ENCODE measurements at places on chromosomes 3 and 15. TPM values are rescaled to one million over a fixed set of nuclear protein-coding genes. Genes with fewer than 3 reads are reported as not detected.
A peak's percentile ranks its signal among the peaks of the same experiment; 100 is the strongest.

DNA sequence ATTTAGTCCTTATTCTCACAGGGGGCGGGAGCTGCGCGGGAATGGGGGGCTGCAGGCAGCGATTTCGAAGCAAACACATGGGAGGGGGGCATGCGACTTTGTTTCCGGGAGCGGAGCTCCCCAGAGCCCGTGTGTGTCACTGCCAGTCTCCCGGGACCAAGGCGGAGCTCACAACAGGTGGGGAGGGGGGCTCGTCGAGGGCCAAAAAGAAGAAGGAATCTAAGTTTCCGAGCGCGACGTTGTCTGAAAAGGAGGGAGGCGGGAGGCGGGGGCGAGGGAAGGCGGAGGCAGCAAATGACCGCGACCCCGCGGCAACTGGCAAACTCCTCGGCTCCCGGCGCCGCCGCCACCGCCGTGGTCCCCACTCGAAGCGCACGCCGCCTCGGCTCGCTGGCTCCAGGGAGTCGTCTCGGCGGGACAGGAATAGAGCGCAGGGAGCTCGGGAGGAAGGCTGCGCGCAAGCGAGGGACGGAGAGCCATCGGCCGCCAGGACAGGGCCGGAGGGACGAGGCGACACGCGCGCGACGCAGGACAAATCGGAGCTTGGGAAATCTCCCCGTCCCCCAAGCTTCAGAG, 1.4 kb downstream of the FOXP1 start:
- peak overlapping the region; percentile 57 for H3K27ac ChIP-seq
- H3K4me3 ChIP-seq = peak overlapping the region; percentile 71
- H3K4me1 ChIP-seq = no peaks in the 10 kb centered on the region
- no peaks in the 10 kb centered on the region for H3K27me3 ChIP-seq

DNA sequence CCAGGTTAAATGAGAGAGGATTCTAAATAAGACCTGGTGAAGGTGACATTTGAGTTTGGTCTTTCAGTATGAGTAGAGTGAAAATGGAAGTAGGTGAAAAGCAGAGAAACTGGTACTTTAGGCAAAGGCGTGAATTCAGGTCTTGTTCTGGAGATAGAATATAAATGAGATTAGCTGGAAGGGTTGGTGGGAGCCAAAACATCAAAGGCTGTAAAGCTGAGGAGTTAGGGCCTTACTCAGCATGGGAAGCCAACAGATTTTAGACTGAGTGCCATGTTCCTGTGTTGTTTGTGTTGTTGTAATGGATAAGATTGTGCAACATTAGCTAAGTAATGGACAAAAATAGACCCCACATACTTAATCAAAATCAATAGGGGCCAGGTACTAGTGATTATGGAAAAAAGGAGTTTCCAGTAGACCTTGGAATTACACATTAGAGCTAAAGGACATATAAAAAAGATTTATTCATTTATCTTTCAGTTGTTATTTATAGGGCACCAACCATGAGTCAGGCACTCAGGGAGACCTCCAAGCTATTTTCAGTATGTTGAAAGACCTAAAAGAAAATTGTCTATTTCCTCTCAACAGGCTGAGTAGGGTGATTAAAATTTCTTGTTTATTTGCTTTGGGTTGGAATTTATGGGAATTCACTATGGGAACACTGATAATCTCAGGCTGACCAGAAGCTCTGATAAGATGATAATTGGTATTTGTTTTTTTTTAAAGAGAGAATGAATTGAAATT, 20.8 kb downstream of the ARL14 start:
- H3K27ac ChIP-seq = no peak overlapping the region
- H3K4me1 ChIP-seq = no peaks in the 10 kb centered on the region
- no peak overlapping the region for H3K4me3 ChIP-seq
- H3K27me3 ChIP-seq = no peaks in the 10 kb centered on the region

DNA sequence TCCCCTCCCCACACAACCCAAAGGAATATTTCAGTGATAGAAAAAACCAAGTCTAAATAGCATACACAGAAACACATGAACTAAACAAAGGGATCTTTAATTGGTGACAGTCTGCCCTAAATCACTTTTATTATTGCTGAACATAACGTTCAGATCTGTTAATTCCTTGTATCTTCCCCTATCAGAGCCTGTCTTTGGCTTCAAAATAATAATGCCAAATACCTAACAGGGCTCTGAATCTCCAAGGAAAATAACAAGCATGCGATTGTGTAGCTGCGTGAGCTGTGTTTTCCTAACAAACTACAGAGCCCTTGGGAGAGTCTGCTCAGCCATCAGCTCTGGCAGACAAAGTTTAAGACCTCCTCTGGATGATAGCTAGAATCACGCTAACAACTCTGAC, 1010.1 kb downstream of the ROBO1 start:
- H3K4me3 ChIP-seq = no peak overlapping the region
- H3K36me3 ChIP-seq = no peaks in the 10 kb centered on the region
- no peaks in the 10 kb centered on the region for H3K27me3 ChIP-seq

DNA sequence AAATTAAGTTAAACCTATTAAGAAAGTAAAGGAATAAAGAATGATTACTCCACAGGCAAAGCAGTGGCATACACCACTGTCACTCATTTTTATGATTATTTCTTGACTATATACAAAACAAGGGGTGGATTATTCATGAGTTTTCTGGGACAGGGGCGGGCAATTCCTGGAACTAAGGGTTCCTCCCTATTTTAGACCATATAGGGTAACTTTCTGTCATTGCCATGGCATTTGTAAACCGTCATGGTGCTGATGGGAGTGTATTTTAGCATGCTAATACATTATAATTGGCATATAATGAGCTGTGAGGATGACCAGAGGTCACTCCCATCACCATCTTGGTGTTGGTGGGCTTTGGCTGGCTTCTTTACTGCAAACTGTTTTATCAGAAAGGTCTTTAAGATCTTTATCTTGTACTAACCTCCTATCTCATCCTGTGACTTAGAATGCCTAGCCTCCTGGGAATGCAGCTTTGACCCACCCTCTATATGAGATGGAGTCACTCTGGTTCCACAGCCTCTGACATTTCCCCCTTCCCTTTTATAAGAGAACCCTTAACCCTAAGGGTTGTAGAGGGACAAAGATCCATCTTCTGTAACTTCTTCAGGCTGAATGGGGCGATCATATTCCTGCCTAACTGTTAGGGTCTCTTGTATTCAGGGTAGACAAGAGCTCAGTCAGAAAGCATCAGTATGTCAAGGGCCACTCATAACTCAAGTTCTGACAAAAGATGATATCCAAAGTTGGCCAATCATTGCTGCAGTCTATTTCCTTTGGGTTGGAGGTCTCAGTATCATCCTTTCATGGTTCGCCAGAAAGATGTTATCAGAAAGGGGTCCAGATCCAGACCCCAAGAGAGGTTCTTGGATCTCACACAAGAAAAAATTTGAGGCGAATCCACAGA, 79.5 kb upstream of the LIPC start:
- DNase-seq = no peak
- no peaks in the 10 kb centered on the region for H3K4me1 ChIP-seq
- no peaks in the 10 kb centered on the region for H3K36me3 ChIP-seq
- H3K4me3 ChIP-seq = no peak overlapping the region
- no peaks in the 10 kb centered on the region for H3K27me3 ChIP-seq

DNA sequence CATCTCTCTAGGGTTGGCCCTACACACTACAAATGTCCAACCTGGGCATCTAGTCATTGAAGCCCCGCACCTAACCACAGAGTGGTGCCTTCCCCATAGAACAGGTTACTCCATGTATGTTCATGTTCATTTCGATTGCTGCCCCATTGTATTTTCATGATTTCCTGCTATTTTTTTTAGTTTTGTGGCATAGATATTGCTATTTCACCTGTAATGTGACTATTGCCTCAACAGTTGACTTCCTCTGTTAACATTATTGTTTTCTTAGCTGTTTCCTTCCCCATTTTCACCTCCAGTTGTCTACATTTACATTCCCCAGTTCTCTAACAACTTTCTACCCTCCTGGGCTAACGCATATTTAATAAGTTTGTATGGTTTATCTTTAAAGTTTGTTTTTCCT, 137.7 kb upstream of the RBMS3 start:
- H3K36me3 ChIP-seq = no peaks in the 10 kb centered on the region
- H3K4me3 ChIP-seq = no peak overlapping the region
- H3K27me3 ChIP-seq = no peaks in the 10 kb centered on the region
- H3K27ac ChIP-seq = no peak overlapping the region
- no peak for DNase-seq

GRCh38 chr15:52730173-52730572, 51.0 kb upstream of the ATOSA start:
- DNase-seq = peak; percentile 34
- no peak overlapping the region for H3K27ac ChIP-seq
- no peaks in the 10 kb centered on the region for H3K4me1 ChIP-seq

- no peak overlapping the region for H3K4me3 ChIP-seq
- DNase-seq = no peak
- no peaks in the 10 kb centered on the region for H3K4me1 ChIP-seq
- H3K27ac ChIP-seq = no peak overlapping the region
- no peaks in the 10 kb centered on the region for H3K27me3 ChIP-seq
Observed at GRCh38 chr3:43539321-43539720, 82.5 kb downstream of the ANO10 start.

DNA sequence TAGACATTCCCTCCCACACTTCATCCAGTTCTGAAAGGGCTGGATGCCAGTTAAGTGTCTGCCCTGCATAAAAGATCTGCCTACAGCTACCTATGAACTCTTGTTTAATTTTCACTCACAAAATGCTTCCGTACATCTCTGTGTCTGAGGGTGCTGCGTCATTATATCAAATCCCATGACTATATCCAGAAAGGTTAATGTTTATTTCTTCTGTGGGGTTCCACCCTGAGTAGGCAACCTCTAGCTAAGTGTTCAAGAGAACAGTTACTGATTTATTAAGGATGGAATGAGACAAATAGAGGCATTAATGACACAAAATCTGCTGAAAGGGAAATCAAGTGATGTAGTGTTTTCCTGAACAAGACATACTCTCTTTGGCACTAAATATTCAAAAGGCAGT, 220.2 kb downstream of the MTHFS start:
- H3K27me3 ChIP-seq = no peaks in the 10 kb centered on the region
- no peak overlapping the region for H3K4me3 ChIP-seq
- H3K27ac ChIP-seq = no peak overlapping the region
- DNase-seq = no peak
- H3K36me3 ChIP-seq = no peaks in the 10 kb centered on the region

GRCh38 chr15:90583471-90584252, 53.9 kb downstream of the CRTC3 start:
- no peak for DNase-seq
- no peak overlapping the region for H3K4me3 ChIP-seq
- H3K27ac ChIP-seq = no peak overlapping the region

DNA sequence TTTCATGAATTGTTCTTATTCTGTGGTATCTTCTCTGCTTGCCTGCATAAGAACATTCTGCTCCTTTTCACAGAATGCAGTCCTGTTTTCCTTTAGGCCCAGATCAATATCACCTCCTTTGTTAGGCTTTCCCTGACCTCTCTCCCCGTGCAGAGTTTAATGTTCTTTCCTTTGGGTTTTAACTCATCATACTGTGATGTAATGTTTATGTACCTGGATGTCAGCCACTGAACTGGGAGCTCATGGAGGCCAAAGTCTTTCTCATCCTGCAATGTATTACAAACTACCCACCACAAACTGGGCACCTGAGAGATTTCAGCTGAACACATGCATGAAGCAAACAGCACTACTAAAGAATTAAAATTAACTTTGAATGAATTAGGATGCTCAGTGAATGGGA, 192.8 kb upstream of the RORA start:
- no peaks in the 10 kb centered on the region for H3K4me1 ChIP-seq
- H3K4me3 ChIP-seq = no peak overlapping the region
- DNase-seq = no peak
- no peaks in the 10 kb centered on the region for H3K27me3 ChIP-seq
- no peak overlapping the region for H3K27ac ChIP-seq

DNA sequence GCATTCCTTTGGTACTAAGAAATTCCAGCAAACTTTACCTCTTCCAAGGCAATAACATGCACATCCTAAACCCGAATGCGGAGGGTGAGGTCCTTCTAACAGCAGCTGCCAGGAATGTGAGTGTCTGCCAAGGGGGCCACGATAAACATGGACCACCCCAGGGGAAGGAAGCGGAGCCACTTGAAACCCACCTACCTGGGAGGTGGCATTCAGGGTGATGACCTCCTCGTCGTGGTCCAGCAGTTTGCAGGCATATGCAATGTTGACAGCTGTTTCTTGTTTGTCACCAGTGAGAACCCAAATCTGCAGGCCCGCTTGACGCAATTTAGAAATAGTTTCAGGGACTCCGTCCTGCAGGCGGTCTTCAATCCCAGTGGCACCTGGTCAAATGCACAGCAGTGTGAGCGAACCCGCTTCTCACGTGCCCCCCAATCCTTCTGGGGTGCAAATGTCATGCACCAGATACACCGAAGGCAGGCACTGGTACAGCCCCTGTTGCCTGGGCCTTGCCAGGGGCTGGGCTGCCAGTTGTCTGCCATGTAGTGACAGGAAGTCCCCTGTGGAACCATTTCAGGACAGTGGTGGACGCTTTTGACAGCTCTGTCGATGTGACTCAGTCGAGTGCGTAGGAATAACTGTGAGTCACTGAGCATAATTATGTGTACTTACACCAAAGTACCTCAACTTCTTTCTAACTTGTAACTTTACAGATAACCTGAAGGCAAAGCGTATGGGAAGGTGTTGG, 161.2 kb downstream of the ATP10A start:
- H3K4me1 ChIP-seq = no peaks in the 10 kb centered on the region
- no peak for DNase-seq
- H3K27me3 ChIP-seq = no peaks in the 10 kb centered on the region
- no peak overlapping the region for H3K4me3 ChIP-seq
- peaks cover 3% of the 10 kb centered on the region for H3K36me3 ChIP-seq

- no peaks in the 10 kb centered on the region for H3K36me3 ChIP-seq
- H3K27ac ChIP-seq = peak overlapping the region; percentile 11
- no peaks in the 10 kb centered on the region for H3K27me3 ChIP-seq
- H3K4me3 ChIP-seq = peak overlapping the region; percentile 32
Observed at GRCh38 chr3:192833177-192833890, 84.3 kb downstream of the MB21D2 start.

DNA sequence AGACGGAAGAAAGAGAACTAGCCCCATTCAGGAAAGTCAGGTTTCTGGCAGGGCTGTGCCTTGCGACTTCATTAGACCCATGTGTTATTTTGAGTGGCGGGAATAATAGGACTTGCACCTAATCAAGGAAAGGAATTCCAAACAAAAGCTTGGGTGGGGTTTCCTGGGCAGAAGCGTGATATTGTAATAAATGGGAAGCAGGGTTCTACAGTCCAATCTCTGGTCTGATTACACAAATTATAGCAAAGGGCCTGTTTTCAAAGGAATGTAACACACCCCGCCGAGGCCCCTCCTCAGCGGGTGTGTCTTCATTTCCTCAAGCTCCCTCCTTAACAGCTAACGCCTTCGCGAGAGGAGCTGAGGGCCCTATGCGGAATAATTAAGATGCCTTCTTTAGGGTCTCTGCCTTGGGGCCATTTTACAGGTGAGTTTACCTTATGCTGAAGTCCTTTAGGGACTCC, 396.0 kb upstream of the C2CD4B start:
- no peaks in the 10 kb centered on the region for H3K4me1 ChIP-seq
- H3K4me3 ChIP-seq = no peak overlapping the region
- H3K36me3 ChIP-seq = no peaks in the 10 kb centered on the region
- H3K27me3 ChIP-seq = no peaks in the 10 kb centered on the region
- DNase-seq = no peak

- H3K36me3 ChIP-seq = no peaks in the 10 kb centered on the region
- no peaks in the 10 kb centered on the region for H3K4me1 ChIP-seq
- no peak for DNase-seq
- no peak overlapping the region for H3K27ac ChIP-seq
- no peak overlapping the region for H3K4me3 ChIP-seq
Observed at GRCh38 chr3:4338751-4339150, 35.6 kb downstream of the SETMAR start.

The HTD2 gene
- 8.6 TPM for polyA plus RNA-seq

The SLC28A1 gene
- not detected for polyA plus RNA-seq

The MCTP2 gene
- 3.6 TPM for polyA plus RNA-seq

The TMCO5A gene
- polyA plus RNA-seq = not detected

The STAC gene
- 7.4 TPM for polyA plus RNA-seq

The TRPM7 gene
- 30.3 TPM for polyA plus RNA-seq

The SERF2 gene
- 1,159 TPM for polyA plus RNA-seq
